ENCODE measurements at places on chromosomes 5 and 9.

DNA sequence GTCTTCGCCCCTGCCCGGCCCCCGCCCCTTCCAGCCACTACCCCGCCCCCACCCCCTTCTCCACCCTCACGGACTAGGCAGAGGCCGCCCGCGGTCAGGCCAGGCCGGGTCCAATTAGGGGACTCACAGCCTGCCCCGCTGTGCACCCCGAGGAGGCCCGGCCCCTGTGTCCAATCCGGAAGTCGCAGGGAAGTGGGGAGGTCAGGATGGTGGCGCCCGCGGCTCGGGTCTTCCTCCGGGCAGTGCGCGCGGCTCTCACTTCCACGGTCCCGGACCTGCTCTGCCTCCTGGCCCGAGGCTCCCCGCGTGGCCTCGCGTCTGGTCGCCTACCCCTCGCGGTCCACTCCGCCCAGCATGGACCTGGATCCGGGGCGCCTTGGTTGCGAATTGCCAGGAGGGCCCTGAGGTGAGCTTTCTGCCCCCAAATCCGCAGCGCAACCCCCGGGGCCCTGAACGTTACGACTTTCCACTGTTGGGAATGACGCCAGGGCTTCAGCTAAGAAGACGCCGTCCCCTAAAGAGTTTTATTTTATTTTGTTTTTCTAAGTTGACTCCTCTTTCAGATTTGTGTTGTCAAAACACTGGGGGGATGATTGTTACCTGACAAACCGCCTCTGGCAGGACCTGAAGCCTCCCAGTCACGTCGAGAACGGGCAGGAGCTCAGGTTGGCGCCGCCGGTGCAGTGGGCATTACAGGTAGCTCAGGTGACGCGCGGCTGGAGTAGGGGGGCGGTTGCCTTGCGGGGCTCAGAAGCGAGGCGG lies 763 bp upstream of the IRX2 start:
- no peak for DNase-seq

DNA sequence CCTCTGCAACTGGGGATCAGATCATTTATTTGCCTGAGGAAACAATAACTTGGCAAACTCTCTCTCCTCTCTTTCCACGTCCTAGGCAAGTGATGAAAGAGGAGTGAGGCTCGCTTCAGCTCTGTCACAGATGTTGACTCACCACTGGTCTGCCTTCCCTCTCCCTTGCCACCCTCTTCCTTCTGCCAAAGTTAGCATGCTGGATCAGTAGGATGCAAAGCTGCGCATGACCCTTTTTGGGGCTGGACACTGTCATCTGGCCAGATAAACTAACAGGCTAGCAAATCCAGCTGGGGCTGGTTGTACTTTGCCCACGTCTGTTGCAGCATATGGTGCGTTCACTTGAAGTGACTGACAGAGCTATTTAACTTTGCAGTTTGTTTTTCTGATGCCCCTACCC lies 36.2 kb upstream of the SMARCA2 start:
- DNase-seq: no peak

DNA sequence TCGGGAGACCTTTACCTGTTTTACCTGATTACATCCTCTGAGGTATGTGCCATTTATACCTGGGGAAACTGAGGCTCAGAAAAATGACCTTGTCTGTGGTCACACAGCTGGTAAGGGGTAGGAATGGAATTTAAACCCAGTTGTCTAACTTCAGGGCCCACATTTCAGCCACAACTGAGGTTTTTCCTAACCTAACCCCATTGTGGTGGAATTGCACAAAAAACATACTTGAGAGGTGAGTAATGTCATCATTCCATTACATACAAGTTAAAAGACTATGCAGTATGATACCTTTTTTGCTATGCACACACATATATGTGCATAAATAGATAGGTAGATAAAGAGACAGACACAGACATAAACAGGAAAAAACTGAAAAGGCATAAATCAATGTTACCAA lies 14.1 kb downstream of the FGF1 start:
- no peak for DNase-seq

GRCh38 chr9:16964228-16964627 lies 93.8 kb upstream of the BNC2 start:
- DNase-seq: no peak

DNA sequence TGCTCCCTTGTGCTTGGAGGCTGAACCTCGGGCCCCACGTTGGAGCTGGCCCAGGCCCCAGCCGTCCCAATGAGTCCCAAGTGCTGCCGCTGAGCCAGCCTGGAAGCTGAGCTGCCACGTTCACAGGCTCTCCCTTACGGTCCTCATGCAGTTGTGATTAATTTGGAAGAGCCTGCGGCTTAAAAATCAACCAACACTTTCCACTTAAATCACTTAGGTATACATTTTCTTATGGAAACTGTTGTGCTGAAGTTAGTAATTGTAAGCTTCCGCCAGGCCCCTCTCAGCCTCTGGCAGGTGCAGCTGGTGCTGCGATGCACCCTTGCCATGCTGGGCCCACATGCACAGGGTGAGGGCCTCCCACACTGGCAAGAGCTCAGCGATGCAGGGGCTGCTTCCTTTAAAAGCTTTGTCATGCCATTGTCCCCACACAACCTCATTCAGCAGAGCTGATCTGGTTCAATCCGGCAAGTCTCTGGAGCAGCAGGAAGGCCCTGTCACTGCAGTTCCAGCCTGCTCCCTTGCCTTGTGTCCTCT lies 61.0 kb downstream of the IPPK start:
- DNase-seq: peak; percentile 37

DNA sequence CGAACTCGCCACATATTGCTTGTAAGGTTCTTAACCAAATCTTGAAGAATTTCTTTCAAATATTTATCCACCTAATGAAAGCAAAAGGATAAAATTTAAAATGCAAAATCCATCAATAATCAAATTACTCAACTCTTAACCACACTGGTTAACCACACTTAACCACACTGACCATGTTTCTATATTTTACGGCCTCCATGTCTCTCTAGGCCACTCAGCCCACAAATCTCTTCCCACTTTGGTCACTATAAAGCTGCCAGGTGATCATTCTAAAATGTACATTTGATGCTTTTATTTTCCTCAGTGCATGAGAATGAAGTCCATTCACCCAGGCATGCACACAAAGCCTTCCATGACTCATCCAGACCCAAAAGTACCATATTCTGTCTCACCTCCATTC lies 56.4 kb upstream of the OR2K2 start:
- DNase-seq: no peak

DNA sequence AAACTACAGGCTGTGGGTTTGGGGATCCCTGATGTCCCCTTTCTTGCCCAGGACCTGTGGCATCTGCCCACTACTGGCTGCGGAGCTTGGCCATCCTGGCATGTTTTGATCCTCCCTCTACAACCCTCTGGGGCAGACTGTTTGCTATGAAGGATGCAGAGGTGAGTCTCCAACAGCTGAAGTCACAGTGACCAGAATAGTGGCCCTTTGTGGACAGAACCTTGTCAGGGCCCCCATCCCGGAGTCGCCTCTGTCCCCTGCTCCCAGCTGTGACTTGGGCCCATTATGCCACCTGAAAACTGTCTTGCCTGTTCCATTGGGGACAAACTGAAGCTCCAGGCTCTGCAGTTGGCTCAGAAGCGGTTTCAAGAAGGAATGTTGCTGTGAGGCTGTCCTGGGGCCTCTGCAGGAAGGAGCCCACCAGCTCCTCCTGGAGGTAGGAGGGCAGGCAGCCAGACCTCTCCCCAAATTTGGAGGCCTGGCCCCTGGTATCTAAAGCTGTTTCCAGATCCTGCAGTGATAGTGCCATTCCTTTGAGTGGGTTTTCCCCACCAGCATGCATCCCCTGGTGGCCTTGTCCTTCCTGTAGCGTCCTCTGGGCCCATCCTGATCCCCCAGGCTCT lies 93.3 kb downstream of the BARX1 start:
- no peak for DNase-seq

- DNase-seq: no peak
Measured at GRCh38 chr5:120599576-120599975, 135.5 kb downstream of the PRR16 start.

DNA sequence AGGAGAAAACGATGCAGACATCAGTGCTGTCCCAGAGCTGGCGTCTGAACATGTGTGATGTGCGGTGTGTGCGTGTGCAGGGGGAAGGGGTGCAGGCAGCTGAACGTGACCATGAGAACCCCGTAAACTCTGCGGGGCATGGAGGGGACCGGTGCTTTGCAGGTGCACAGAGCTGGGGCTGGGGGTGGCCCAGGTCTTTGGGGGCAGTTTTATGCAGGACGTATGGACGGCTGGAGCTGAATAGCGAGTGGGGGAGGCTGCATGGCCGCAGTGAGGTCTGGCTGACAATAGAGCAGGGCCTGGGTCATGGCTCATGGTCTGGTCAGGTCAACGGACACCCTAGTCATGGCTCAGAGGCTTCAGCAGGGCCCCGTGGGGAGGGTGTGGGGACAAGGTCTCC lies 3.3 kb upstream of the EXOC3 start:
- DNase-seq: no peak

GRCh38 chr5:4422247-4422646 lies 717.9 kb upstream of the ADAMTS16 start:
- DNase-seq: no peak

DNA sequence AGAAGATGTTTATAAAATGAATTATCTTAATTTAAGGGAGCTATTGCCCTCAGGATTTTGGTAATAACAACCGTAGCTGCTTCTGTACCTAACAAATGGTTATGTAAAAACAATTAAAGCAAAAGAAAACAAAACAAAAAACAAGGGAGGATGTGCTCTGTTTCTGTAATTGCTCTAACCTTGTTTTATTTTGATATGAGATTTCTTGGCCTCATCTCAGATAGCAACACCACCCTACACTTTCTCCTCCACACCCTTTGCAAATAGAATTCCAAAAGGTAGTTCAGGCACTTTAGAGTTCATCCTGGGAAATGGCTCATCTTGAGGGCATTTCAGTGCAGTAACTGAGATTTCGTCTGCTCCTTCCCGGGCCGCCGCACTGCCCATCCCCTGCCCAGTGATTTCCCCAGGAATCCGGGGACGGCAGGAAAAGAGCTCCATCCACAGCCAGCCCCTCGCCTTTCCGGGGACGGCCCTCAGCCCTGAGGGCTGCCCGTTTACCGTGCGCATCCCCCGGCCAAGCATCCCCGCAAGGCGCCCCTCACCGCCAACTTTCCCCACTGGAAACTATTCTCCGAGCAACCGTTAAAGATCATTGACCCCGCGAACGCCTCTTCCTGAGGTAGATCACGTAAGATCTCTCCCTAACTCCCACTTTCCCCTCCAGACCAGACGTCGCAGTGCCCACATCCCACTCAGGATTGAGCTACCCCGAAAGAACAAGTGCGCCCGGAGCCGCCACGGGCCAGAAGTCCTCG lies 1.2 kb downstream of the FNBP1 start:
- no peak for DNase-seq

DNA sequence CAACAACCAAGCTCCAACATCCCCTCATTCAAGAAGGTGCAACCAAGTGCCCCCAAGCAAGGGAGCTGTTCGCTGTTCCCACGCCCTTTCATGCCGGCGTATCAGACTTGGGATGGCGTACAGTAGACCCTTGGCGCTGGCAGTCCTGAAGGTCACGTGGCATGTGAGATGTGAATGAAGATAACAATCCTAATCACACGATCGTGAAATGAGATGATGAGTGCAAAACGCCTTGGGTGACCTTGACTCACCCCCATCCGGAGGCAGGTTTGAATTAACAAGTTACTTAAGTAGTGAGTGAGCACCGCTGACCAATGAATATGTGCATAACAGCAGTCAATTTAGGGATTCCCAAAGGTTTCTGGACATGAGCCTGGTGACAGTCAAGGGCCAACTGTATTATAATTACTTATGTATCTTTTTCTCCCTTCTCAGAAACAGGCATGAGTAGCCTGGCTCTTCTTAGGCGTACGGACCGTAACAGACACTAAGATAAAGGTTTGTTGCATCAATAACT lies 150.2 kb downstream of the TTLL11 start:
- no peak for DNase-seq

Data from HL-60 (cell line).